ENCODE measurements at places on chromosomes 6 and 20.

DNA sequence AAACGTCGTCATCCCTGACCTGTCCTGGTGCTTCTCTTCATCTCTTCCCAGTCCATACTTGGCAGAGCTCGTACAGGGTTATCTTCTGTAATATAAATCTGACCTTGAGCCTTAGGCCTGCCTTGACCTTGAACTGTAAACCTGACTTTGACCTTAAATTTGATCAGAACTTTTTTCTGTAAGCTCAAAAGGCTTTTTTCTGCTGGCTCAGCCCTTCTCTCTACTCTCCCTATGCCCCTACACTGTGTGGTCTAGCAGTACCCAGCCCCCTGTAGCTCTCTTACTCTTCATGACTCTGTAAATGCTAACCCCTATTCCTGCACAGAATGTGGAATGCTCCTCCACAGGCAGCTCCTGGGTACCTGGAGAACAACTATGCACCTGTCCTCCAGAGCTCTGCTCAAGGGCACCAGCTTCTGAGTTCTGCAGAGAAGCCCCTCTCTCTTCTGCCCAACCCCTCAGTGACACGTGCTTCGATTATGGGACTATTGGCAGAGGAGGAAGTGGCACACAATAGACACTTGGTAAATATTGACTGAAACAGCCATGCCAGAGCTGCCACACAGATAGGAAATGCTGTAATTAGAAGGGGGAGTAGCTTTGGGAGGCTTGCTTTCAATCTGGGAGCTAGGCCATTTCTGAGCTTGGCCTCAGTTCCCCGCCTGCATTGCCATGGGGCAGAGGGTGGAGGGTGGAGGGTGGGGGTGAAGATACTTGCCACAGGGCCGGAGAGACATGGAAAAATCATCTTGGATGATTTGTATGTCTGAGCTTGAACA is 15.4 kb downstream of the SNPH start:
- H3K4me1 ChIP-seq: no peaks in the 10 kb centered on the region
- no peak overlapping the region for H3K27ac ChIP-seq
- H3K4me3 ChIP-seq: no peak overlapping the region
- no peak for DNase-seq

- H3K4me3 ChIP-seq: no peak overlapping the region
- H3K27ac ChIP-seq: no peak overlapping the region
- no peak for DNase-seq
- no peaks in the 10 kb centered on the region for H3K36me3 ChIP-seq
Observed at GRCh38 chr20:39702701-39703349, 740.7 kb downstream of the DHX35 start.

GRCh38 chr20:10731190-10731965 is 57.6 kb upstream of the JAG1 start:
- H3K27ac ChIP-seq: no peak overlapping the region
- DNase-seq: no peak
- H3K27me3 ChIP-seq: no peaks in the 10 kb centered on the region
- H3K36me3 ChIP-seq: no peaks in the 10 kb centered on the region
- H3K4me1 ChIP-seq: no peaks in the 10 kb centered on the region

GRCh38 chr6:134956032-134956431 is 6.1 kb upstream of the ALDH8A1 start:
- H3K36me3 ChIP-seq: no peaks in the 10 kb centered on the region
- H3K27me3 ChIP-seq: no peaks in the 10 kb centered on the region

- no peak overlapping the region for H3K27ac ChIP-seq
- H3K27me3 ChIP-seq: no peaks in the 10 kb centered on the region
- DNase-seq: no peak
- peaks cover 2% of the 10 kb centered on the region for H3K4me1 ChIP-seq
- no peak overlapping the region for H3K4me3 ChIP-seq
Observed at GRCh38 chr6:52909131-52909530, 367 bp downstream of the GSTA3 start.

GRCh38 chr6:100194535-100194934 is 200.5 kb upstream of the MCHR2 start:
- H3K4me1 ChIP-seq: no peaks in the 10 kb centered on the region
- H3K27me3 ChIP-seq: no peaks in the 10 kb centered on the region
- no peak overlapping the region for H3K27ac ChIP-seq
- no peak overlapping the region for H3K4me3 ChIP-seq
- H3K36me3 ChIP-seq: no peaks in the 10 kb centered on the region

DNA sequence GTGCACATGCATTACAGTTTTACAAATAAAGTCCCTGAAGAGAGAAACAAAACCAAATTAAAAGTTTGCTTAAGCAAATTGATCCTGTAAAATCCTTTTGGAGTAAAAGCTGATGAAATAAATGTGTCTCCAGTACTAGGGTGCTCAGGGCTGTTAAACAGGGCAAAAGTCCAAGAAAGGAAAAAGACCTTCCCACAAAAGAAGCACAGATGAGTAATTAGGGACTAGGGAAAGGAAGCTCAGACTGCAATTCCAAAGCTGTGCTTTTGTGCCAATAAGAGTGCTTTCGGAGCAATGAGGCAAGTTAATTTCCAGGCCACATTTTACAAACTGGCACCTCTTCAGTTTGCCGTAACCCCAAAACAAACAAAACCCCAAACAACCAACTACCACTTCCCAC is 10.4 kb upstream of the RNF182 start:
- no peak for DNase-seq
- no peaks in the 10 kb centered on the region for H3K4me1 ChIP-seq
- no peak overlapping the region for H3K27ac ChIP-seq
- H3K36me3 ChIP-seq: no peaks in the 10 kb centered on the region
- no peak overlapping the region for H3K4me3 ChIP-seq

DNA sequence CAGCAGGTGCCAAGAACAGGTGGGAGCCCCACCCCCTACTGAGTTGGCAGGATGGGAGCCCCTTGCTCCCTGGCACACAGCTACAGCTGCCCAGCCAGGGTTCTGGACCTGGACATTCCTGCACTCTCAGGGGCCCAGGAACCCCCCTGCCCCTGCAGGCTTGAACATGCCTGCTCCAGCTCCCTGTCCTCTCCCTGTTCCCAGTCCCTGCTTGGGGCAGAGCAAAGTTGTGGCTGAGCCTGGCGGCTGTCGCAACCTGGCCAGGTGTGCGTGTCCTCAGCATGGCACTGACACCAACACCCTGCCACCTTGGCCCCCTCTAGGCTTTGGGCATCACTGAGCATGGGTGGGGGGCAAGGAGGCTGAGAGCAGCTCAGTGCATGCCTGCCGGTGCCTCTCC is 491.2 kb upstream of the NOX3 start:
- no peak overlapping the region for H3K4me3 ChIP-seq
- DNase-seq: no peak
- H3K27ac ChIP-seq: no peak overlapping the region
- H3K27me3 ChIP-seq: no peaks in the 10 kb centered on the region
- no peaks in the 10 kb centered on the region for H3K36me3 ChIP-seq

GRCh38 chr20:48816282-48817205 is 11.3 kb downstream of the PREX1 start:
- no peaks in the 10 kb centered on the region for H3K27me3 ChIP-seq
- no peaks in the 10 kb centered on the region for H3K4me1 ChIP-seq
- H3K36me3 ChIP-seq: no peaks in the 10 kb centered on the region

- H3K36me3 ChIP-seq: no peaks in the 10 kb centered on the region
- H3K4me3 ChIP-seq: no peak overlapping the region
- peaks cover 1% of the 10 kb centered on the region for H3K4me1 ChIP-seq
- no peaks in the 10 kb centered on the region for H3K27me3 ChIP-seq
- no peak overlapping the region for H3K27ac ChIP-seq
- DNase-seq: no peak
Observed at GRCh38 chr6:75158176-75158575, 47.7 kb downstream of the COL12A1 start.

DNA sequence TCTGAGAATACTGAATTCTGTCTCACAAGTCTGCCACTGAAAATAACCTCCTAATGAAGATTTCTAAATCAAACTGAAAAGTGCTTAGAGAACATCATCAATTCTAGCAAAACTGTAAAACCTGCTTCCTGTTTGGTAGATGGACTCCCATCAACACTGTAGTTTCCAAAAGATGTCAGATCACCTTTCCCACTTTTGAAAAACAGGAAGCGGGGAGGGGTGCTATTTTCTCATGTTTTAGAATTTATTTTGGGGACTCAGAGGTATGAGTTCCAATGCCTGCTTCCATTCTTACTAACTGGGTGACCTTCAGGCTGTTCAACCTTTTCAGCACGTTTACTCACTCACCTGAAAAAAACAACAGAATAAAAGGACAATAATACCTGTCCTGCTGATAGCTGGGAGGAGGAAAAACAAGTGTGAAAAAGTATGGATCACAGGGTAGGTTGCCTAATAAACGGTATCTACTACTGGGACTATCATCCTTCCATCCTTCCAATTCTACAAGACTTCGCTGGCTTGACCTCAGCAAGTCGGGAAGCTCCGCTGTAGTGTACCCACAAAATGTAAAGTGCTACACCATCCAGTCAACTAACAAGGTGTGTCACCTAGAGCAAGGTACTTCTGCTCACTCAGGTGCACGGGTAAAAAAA is 1.1 kb downstream of the ATP5F1E start:
- H3K27me3 ChIP-seq: no peaks in the 10 kb centered on the region
- DNase-seq: no peak
- peaks cover 6% of the 10 kb centered on the region for H3K4me1 ChIP-seq
- H3K4me3 ChIP-seq: peak overlapping the region; percentile 86
- no peak overlapping the region for H3K27ac ChIP-seq
- no peaks in the 10 kb centered on the region for H3K36me3 ChIP-seq

DNA sequence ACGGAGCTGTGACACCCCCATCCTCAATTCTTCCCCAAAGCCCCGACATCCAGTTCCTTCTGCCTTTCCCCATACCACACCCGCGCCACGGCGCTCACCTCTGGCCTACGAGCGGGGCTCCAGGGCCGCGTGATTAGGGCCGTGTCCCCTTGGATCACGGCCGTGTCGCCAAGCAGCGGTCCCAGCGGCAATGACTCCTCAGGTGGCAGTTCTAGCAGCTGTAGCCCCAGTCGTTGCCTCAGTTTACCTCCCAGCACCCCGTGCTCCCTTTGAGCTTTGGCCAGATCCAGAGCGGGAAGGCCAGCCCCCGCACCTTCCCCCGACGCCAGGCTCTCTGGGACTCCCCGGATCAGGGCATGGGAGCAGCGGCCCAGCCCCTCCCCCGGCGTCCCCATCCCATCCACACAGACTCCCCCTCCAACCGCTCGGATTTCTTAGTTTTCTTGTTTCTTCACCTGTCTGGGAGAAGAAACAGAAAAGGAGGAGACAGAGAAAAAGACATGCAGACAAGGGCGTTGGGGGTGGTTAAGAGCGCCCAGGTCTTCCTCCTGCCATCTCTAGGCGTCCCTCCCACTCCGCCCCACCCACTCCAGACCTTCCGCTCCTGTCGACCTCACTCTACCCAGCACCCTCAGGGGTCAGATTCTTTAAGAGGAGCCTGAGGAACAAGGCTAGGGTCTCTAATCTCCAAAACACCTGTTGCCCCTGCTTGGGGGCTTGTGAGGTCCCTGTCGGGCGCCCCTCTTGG is at the start of gene DDAH2:
DDAH2 (minus strand) TSS at position 533 of the 748 bp plus-strand sequence; CDS start at position 395, 138 bp downstream.
- H3K27me3 ChIP-seq: no peaks in the 10 kb centered on the region
- peak within 1 kb of the TSS; percentile 97 for H3K4me3 ChIP-seq
- H3K27ac ChIP-seq: peak within 1 kb of the TSS; percentile 97
- peaks cover 6% of the 10 kb centered on the region for H3K4me1 ChIP-seq
- DNase-seq: peak; percentile 45

DNA sequence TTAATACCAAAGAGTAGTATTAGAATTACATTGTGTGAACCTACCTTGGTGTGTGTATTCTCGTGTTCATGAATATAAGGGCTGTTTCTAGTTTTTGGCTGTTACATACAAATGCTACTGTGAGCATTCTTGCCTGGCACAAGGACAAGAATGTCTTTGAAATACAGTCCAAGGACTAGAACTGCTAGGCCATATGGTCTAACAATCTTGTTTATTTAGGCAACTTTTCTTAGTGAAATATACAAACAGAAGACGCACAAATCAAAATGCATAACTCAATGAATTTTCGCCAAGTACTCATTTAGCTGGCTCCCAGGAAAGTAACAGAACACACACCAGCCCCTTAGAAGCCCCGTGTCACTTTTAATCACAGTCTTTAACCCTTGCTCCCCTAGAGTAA is 28.5 kb downstream of the KDM1B start:
- H3K4me3 ChIP-seq: no peak overlapping the region
- H3K4me1 ChIP-seq: no peaks in the 10 kb centered on the region
- no peak overlapping the region for H3K27ac ChIP-seq
- no peaks in the 10 kb centered on the region for H3K36me3 ChIP-seq
- no peak for DNase-seq

GRCh38 chr6:60952500-60952899 is 1333.5 kb downstream of the KHDRBS2 start:
- H3K27me3 ChIP-seq: no peaks in the 10 kb centered on the region
- no peak for DNase-seq
- H3K4me3 ChIP-seq: no peak overlapping the region
- no peak overlapping the region for H3K27ac ChIP-seq

DNA sequence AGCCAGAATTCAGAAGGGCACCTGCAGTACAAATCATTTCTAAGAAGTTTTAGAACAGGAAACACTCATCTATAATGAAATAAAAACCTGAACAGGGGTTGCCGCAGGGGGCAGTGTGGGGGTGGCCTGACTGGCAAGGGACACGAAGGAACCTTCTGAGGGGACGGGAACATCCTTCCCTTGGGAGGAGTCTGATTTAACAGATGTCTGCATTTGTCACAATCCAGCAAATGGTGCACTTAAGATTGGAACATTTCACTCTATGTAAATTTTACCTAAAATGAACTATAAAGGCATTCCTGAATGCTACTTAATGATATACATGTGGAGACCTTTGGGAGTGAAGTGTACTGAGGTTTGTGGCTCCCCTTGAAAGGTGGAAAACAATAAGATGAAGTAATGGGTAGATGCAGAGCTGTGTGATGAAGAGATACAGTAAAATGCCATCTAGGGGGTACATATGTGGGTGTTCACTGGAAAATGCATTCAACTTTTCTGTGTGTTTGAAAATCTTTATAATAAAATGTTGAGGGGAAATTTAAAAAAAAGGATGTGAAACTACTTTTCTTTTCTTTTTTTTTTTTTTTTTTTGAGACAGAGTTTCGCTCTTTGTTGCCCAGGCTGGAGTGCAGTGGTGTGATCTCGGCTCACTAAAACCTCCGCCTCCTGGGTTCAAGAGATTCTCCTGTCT is 89.5 kb downstream of the SNX5 start:
- peaks cover 14% of the 10 kb centered on the region for H3K4me1 ChIP-seq
- H3K27ac ChIP-seq: no peak overlapping the region
- no peak for DNase-seq

- H3K36me3 ChIP-seq: no peaks in the 10 kb centered on the region
- H3K27me3 ChIP-seq: no peaks in the 10 kb centered on the region
- no peak for DNase-seq
- no peaks in the 10 kb centered on the region for H3K4me1 ChIP-seq
Observed at GRCh38 chr6:132481189-132481588, 31.7 kb downstream of the STX7 start.

- H3K4me1 ChIP-seq: peaks cover 7% of the 10 kb centered on the region
- DNase-seq: no peak
- H3K27ac ChIP-seq: no peak overlapping the region
Observed at GRCh38 chr6:136523196-136523595, 27.0 kb downstream of the MAP7 start.

GRCh38 chr6:149473080-149474052 is 11.4 kb downstream of the ZC3H12D start:
- peaks cover 1% of the 10 kb centered on the region for H3K4me1 ChIP-seq
- H3K27ac ChIP-seq: no peak overlapping the region
- no peaks in the 10 kb centered on the region for H3K27me3 ChIP-seq
- no peak for DNase-seq
- H3K36me3 ChIP-seq: no peaks in the 10 kb centered on the region

GRCh38 chr6:132235596-132236280 is 165.5 kb downstream of the MOXD1 start:
- H3K4me1 ChIP-seq: no peaks in the 10 kb centered on the region
- no peak overlapping the region for H3K4me3 ChIP-seq
- H3K27me3 ChIP-seq: no peaks in the 10 kb centered on the region
- H3K27ac ChIP-seq: no peak overlapping the region
- no peaks in the 10 kb centered on the region for H3K36me3 ChIP-seq
- no peak for DNase-seq

GRCh38 chr6:144820270-144820669 is 535.1 kb downstream of the UTRN start:
- no peak overlapping the region for H3K27ac ChIP-seq
- no peaks in the 10 kb centered on the region for H3K36me3 ChIP-seq
- no peaks in the 10 kb centered on the region for H3K4me1 ChIP-seq
- H3K27me3 ChIP-seq: no peaks in the 10 kb centered on the region

All from ovary (tissue), 10 donors.